ENCODE measurements at places on chromosomes 12 and 14. TPM values are rescaled to one million over a fixed set of nuclear protein-coding genes. Genes with fewer than 3 reads are reported as not detected.

The CACNA2D4 gene
- polyA plus RNA-seq = not detected

GRCh38 chr14:74962046-74962445 is 6.6 kb upstream of the PGF start:
- DNase-seq = no peak

DNA sequence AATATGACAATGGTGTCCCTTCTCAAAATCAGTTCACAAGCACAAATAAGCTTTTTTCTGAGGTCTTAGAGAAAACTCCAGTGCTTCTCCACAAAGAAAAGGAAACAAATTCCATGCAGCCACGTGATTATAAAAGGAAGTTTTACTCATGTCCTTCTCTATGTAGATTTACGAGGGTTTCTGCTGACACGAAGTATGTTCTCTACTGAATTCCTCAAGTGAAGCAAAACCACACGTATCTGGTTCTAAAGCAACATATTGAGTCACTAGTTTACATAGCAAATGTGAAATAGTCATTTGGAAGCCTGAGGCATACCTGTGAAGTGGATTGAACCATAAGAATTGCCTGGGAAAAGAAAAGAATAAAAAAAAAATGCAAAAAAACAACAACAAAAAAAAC is 31.9 kb downstream of the BMP4 start:
- no peak for DNase-seq

GRCh38 chr12:59282999-59283398 is 312.8 kb upstream of the SLC16A7 start:
- DNase-seq = no peak

GRCh38 chr12:104576980-104577580 is 120.3 kb downstream of the CHST11 start:
- no peak for DNase-seq

The RFLNA gene
- 1.5 TPM for polyA plus RNA-seq

The ACOT6 gene
- polyA plus RNA-seq = not detected

DNA sequence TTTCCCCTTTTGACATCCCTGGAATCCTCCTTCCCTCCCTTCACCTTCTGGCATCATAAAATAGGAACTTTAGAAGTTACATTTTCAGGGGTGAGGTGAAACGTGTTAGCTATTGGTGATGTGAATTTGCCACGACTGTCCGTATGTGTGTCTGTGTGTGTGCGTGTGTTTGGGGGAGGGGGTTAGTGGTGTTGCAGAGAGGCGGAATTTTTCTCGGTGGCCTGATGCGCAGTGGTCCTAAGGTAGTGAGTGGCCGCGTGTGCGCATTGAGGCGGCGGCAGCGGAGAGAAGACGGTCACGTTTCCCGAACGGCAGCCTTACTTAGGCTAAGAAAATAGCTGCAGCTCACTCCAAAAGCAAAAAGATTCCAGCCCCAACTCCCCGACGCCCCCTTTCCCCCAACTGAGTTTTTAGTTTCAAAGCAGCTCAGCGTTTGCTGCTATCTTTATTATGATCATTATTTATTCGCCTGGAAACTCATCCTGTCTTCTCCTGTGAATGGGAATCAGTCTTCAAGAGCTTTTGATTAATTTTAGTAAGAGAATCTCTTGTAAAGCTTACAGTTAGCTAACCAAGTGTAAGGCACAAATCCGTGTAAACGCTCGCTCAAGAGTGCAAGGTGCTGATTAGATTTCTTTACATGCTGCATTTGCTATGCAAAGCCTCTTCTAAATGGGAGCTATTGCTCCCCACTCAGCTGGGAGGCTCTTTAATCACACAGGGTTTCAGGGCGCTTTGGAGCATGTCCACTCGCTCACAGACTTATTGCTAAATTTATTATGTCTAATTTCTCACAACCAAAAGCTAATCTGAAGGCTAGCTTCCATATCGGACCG is 4.7 kb downstream of the FLRT2 start:
- peak; percentile 68 for DNase-seq

The LACRT gene
- polyA plus RNA-seq = not detected

DNA sequence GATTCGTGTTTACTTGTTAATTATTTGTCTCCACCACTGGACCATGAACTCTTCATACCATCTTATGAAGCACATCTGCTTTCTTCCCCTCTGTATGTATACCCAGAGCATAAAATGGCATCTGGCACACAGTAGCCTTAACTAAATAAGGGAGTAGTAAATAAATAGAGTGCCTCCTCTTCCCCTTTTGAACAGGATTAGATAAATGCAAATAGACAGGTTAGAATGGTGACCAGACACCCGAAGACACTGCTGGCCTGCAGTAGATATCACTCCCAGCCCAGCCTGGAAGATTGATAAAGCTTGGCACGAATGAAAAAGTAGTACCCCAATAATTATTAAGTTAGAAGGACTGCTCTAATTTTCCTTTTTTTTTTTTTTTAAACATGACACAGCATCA is 6.9 kb downstream of the GALNT4 start:
- no peak for DNase-seq

The OVCH1 gene
- polyA plus RNA-seq = not detected

The AKAP3 gene
- 2.2 TPM for polyA plus RNA-seq

The NUAK1 gene
- polyA plus RNA-seq = 11.5 TPM

DNA sequence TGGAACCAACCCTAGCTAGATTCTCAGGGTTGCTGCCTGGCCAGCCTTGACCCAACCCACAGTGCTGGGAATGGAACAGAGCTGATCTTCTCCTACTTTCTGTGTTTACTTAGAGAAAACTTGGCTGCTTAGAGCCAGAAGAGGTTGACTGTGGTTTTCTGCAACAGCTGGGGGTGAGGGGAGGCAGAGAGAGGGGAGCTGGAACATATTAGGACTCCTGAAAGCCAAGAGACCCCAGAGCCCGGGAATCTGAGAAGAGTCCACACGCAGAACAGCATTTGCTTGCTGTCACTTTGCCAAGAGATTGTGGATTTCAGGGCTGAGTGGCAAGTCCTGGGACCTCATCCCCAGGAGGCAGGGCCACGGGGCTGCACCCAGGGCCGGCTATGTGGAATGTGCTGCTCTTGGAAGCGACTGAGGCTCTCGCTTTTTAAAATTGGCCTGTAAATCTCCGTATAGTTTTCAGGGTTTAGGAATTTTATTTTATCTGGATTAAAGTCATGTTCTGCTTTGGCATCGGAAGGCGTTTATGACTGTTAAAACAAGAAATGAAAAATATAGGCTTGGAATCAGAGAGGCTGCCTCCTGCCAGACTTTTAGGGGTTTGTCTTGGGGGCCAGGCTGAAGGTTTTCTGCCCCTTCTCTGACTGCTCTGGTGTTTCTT is 22.3 kb upstream of the MED13L start:
- DNase-seq = no peak

- DNase-seq = peak; percentile 18
These were observed 63.7 kb upstream of the PLEKHA5 start for GRCh38 chr12:19065871-19066270.

DNA sequence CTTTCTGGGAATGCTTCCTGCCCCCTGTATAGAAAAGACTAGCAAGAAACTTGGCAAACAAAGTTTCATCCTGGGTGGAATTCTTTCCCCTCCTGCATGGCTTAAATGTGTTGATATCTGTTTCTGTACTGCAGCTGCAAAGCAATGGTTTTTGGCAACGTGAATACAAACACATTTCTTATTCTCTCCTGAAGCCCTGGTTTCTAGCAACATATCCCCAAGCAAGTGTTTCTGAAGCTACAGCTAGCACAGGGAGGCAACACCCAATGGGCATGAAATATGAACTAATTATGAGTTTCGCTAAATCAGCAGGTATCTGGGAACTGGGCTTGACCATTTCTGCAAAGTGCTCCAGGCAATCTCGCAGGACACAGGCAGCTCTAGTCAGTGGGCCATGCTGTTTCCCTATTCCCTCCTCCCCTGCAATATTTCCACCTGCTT is 392.3 kb upstream of the TMPO start:
- peak; percentile 40 for DNase-seq

The HNF1A gene
- not detected for polyA plus RNA-seq

The VRTN gene
- polyA plus RNA-seq = not detected

- DNase-seq = peak; percentile 86
These were observed 29.2 kb upstream of the LHX5 start for GRCh38 chr12:113500782-113501311.

The POU6F1 gene
- polyA plus RNA-seq = 21.8 TPM

The GRIN2B gene
- 0.61 TPM for polyA plus RNA-seq

DNA sequence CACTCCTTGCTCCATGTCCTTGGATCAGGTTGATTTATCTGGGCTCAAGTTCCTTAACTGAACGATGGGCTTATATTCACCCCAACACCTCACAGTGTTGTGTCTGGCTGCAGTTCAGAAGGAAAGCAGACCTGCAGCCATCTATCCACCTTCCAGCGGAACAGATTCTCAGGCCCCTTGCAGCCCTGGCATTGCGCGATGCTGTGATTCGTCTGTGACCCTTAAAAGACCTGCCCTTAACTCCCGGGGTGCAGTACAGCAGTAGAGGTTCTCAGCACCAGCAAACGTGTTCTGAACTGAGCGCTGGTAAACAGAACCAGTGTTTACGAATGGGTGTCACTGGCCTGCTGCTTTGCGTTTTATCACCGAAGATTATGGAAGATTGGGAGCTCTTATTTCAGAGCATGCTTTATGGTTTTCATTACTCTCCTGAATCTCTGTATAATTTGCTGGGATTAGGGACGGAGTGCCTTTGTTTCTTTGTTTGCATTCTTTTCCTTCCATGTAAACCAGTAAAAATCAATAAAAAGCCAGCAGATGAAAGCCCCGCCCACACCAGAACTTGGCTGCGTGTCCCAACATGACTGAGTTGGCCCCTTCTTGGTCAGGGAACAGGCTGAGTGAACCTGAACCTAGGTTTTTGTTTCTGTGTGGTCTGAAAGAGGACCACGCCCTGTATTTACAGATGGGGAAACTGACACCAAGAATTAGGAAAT is 286.7 kb upstream of the CRY1 start:
- DNase-seq = no peak

DNA sequence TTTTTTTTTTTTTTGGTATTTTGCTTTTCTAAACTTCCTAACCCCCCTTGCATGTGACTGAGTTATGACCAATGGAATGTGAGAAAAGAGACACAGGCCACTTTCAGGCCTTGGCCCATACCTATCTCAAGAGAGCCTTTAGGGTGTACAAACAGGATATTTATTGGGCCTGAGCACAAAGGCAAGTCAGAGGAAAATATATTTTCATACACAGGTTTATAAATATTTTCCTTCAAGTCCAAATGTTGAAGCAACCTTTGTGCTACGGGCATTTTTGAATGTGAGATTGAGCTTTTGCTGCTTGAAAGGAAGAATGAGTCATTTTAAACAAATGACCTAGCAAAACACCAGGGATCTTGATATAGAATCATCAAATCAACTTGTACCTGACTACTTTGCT is 228.6 kb upstream of the E2F7 start:
- DNase-seq = no peak

The ADAMTS20 gene
- polyA plus RNA-seq = not detected

The P3H3 gene
- polyA plus RNA-seq = 14.5 TPM

GRCh38 chr12:50799908-50800307 is 36.0 kb downstream of the ATF1 start:
- DNase-seq = no peak

The CMA1 gene
- not detected for polyA plus RNA-seq

DNA sequence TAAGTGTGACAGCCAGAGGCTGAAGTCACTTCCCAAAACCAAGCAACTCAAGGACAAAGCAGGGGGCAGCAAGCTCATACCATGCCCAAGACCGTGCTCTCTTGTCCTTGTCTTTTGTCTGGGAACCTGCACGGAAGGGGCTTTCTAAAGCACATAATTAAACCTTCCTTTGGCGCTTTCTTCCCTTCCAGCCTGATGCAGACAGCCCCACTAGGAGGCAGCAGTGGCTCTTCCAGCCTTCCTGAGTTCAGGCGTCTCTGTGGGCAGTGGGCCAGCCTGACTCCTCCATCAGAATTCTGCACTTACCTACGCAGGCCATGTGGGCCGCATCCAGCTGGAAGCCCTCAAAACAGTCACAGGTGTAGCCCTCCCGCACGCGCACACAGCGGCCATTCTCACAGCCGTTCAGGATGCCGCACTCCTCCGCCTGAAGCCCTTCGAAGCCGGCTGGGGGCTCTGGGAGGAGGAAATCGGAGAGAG is 7.6 kb downstream of the ISCA2 start:
- DNase-seq = peak; percentile 92

- no peak for DNase-seq
These were observed 5.1 kb upstream of the TCL1B start for GRCh38 chr14:95681153-95681552.

DNA sequence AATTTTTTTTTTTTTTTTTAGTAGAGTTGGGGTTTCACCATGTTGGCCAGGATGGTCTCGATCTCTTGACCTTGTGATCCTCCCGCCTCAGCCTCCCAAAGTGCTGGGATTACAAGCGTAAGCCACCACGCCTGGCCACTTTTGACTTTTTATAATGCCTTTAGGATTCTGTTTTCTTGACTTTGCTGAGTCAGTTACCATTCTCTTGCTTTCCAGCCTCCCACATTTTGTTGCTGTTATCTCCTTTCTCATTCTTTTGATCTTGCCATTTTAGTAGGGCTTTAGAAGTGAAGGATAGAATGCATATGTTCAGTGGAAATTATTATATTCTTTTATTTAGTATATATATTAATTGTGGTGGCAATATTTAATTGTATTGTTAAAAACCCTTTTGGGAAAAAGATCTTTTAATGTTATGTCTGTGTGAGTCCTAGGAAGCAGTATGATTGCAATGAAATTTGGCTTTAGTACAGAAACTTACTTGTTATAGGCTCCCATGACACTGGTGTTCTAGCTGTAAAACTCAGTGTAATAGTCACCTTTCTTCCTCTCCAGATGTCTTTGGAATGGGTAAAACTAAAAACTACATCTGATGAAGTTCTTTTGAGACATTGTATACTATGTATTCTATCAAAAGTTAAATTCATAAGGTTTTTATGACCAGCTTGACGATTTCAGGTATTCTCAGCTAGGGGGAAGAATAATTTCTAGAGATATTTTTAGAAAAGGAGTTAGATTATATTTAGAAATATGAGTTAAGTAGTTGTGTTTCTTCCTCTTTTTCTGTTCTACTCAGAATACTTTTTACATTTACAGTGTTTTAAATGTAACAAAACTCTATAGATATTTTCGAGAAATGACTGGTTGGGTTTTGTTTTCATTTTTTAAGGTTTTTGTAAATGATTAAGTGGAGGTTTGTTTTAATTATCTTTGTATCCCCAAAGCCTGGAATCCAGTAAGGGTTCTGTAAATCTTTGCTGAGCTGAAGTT is 74.7 kb downstream of the APAF1 start:
- DNase-seq = no peak

DNA sequence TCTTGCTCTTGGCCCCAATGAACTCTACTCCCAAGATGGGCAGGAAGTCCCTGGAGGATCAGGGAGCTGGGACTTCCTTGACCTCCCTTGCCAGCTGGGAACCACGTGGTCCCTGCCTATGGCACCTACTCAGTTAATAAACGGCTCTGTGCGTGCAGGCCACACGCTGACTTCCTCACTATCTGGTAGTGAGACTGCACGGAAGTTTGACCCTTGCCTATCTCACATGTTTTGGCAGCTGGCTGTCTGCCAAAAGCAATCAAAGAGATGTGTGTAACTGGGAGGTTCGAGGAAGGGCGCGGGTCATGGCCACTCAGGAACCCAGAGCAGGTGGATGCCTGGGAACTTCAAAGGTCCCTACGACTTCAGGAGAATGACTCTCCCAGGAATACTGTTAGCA is 57.9 kb downstream of the RFLNA start:
- no peak for DNase-seq

Data from brain (organoid and tissue), 16 donors.